MM.1S (cell line): ENCODE measurements at places on chromosomes 16 and 17.
A peak's percentile ranks its signal among the peaks of the same experiment; 100 is the strongest.

GRCh38 chr16:72588551-72588950 lies 416.6 kb upstream of the PMFBP1 start:
- DNase-seq, result no peak

GRCh38 chr16:65875381-65876055 lies 491.0 kb upstream of the CDH5 start:
- no peak for DNase-seq

DNA sequence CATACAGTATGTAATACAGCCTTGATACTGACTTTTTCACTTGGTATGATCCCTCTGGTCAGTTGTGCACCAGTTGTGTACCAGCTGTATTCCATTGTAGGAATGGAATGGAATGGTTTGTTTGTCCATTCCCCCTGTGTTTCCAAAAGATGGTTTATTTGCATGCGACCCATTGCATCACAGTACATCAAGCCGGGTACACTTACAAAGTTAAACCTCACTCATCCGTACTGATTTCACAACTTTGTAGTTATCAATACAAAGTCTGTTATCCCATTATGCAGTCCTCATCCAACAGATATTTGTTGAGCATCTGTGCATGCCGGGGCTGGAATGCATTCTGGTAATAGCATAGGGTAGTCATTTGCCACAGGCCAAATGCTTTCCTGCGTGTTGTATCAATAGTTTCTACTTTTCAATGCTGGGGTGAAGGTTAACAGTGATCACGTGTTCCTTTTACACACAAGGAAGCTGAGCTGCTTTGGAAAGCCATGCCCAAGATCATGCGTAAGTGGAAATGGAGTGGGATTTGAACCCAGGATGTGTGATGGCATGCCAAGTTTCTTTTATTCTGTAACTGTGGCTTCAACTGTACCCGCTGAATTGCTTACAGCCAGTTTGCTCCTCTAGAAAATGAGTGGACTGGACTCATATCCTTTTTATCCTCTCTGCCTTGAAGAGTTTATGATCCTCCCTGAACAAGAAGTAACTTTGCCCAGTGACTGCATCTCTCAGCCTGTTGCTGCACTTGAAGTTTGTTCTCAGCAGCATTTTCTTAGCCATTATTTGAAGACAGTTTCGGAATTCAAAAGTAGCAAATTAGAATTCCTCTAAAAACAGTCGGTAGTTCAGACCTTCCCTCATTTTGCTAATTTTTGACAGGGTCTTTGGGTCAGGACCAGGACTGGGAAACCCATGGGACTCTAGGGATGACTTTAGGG lies 228.5 kb downstream of the CCDC182 start:
- DNase-seq, result no peak

- DNase-seq, result no peak
Observed at GRCh38 chr16:61814726-61815347, 221.4 kb downstream of the CDH8 start.

DNA sequence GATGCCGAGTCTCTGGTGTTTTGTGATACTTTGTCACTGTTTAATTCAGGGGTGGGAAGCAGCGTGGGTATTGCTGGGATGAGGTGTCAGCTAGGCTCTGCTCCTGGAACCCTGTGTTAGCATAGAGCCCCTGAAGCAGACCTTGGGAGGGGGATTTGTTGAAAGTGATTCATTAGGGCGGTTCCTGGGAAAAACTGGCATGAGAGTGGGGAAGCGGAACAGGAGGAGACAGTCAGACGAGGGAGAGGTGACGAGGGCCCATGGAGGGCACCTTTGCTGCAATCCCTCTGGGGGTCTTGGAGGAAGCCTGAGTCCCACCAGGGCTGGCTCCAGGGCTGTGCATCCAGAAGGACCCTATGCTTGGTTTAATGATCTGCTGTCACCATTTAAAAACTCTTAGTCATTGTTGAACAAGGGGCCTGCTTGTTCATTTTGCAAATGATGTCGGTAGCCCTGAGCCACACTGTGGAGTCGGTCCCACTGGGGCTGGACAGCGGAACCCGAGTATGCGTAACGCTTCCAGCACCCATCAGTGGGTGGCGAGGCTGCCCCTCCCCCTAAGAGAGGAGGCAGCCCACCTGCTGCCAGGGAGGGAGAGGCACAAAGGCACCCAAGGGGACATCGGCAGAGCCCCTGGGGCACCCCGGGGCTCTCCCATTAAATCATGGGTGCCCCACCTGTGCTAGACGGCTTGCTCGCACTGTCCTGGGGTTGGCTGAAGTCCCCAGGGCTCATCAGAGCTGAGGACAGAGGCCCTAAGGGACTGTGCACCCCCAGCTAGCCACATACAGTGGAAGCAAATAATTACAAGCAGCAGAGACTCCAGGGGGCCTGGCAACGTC lies 35.4 kb downstream of the WFDC1 start:
- no peak for DNase-seq

- DNase-seq, result no peak
Observed at GRCh38 chr17:19255279-19255678, 18.1 kb downstream of the EPN2 start.

DNA sequence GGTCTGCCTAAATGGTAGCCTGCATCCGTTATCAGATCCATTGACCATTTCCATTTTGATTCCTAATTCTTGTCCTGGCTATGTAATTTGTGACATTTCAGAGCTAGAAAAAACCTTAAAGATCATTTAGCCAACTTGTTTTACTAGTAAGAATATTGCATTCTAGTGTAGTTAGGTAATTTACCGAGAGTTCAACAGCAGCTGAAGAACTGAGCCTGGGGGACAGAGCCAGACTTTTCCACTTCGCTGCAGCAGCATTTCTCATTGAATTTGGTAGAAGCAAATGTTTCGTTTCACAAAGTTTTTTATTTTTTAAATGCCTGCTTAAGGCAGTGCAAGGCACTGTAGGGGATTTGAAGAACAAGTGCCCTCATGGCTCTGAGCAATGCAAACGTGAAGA lies 59.2 kb upstream of the MARCHF10 start:
- no peak for DNase-seq

GRCh38 chr16:88195269-88195705 lies 187.5 kb upstream of the ZNF469 start:
- no peak for DNase-seq

GRCh38 chr17:51050291-51051033 lies 70.2 kb downstream of the SPAG9 start:
- peak; percentile 16 for DNase-seq

- no peak for DNase-seq
Observed at GRCh38 chr16:8751481-8752311, 45.7 kb downstream of the TMEM186 start.

DNA sequence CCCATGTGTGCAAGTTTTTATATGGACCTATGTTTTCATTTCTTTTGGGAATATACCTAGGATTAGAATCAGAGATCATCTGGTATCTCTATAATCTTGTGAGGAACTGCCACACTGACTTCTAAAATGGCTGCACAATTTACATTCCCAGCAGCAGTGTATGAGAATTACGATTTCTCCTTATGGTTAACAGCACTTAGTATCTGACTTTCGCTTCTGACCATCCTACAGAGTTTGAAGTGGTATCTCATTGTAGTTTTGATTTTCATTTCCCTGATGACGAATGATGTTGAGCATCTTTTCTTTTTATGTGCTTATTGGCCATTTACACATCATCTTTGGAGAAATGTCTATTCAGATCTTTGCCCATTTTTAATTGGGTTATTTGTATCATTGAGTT lies 10.0 kb downstream of the C16orf96 start:
- DNase-seq, result peak; percentile 53

DNA sequence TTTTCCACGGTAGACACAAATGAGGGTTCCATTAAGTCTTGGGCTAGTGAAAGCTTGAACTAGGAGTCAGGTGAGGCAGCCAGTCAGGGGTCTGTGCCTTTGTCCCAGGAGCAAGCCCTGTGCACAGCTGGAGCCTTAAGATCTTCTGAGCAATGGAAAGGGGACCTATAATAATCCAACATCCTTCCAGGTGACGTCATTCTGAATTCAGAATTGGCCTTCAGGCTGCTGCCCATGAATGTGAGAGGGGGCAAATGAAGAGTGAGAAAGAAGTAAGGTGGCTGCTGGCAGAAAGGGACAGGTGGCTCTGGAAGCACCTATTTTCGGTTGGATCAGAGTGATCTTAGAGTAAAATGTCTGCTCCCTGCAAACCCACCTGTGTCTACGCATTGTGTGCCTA lies 488.1 kb upstream of the CDH5 start:
- DNase-seq, result no peak

DNA sequence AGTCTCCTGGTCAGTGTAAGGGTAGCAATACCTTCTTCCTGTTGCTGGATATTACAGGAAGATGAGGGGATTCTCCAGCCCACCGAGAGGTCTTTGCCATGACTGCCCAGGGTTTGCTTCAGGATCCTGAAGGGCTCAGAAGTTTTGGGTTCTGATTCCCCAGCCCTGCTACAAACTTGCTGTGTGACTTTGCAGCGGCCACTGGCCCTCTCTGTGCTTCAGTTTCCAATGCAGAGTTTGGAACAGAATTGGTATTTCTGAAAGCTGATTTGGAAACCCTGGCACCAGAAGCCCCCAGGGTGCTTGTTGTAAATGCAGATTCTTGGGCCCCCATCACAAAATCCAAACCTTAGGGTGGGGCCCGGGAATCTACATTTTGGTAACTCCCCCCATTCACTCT lies 14.7 kb downstream of the KCNG4 start:
- no peak for DNase-seq

DNA sequence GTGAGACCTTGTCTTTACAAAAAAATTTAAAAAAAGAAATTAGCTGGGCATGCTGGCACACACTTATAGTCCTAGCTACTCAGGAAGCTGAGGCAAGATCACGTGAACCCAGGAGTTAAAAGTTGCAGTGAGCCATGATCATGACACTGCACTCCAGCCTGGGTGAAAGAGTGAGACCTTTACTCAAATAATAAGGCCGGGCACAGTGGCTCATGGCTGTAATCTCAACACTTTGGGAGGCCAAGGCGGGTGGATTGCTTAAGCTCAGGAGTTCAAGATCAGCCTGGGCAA lies 11.5 kb upstream of the RIPOR1 start:
- no peak for DNase-seq
